Fibroblast of villous mesenchyme (primary cell): ENCODE measurements at places on chromosomes 11 and 22. TPM values are rescaled to one million over a fixed set of nuclear protein-coding genes. Genes with fewer than 3 reads are reported as not detected.

DNA sequence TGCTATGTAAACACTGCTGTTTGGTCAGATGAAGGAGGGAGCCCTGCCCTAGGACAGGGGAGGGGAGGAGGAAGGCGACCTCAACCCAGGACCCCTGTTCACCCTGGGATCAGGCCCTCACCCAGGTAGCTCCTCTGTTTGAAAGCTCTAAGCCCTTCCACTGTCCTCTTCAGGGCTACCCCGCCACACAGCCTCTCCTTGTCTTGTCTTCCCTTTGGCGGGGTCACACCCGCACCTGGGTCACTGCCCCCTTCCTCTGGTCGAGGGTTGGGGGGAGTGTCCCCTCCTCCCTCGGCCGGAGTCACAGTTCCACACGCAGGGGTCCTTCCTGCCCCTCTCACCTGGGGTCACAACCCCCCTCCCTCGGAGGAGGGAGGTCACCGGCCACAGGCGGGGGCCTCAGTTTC lies 463 bp upstream of the PTPMT1 start:
- no peak for DNase-seq

DNA sequence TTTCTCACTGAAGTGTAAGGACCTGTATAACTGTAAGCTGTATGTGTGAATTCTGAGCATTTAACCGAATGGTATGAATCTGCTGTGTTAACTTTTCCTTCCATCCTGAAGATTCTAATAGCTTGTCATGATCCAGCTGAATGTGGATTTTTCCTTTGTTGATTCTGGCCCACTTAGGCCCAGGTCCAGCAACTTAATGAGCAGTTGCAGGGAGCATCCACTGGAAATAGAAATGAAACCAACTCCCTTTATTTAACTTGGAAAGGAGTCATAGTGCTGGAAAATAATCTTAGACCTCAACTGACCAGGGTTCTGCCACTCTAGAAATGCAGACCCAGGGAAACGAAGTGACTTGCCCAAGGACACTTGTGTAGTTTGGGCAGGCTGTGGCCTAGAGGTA lies 142.3 kb upstream of the MTNR1B start:
- DNase-seq = no peak

- no peak for DNase-seq
Measured at GRCh38 chr11:104727095-104727494, 171.2 kb downstream of the CASP12 start.

- no peak for DNase-seq
Measured at GRCh38 chr22:25650833-25651232, 86.4 kb downstream of the GRK3 start.

DNA sequence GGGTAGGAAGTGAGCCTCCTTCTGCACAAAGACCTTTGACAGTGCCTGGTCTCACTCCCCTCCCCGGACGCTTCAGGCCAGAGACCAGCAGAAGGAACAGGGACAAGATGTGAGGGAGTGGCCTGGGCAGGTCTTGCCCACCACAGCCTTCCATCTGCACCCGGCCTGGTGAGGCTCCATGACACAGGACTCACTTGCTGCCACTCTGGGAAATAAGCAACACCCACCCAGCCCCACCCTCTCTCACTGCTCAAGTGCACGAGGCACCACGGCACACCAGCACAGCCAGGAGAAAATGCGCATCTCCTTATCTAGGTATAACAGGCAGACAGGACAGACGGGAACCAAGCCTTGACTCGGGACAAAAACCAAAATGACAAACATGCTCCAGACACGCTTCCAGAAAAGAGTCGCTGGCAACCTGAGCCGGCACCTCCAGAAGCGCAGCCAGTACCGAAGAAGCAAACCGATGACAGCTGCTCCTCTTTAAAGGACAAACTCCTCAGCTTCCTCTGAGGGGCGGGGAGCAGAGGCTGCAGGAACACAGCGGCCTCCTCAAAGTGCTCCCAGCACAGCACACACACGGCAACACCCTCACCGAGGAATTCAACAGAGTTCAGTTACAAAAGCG lies 41.7 kb downstream of the BRD1 start:
- DNase-seq = no peak

GRCh38 chr11:74035264-74035663 lies 26.4 kb upstream of the UCP3 start:
- DNase-seq = no peak

CCDC87 gene
- total RNA-seq = 0.43 and 0.64 TPM in 2 replicates

PGA5 gene
- total RNA-seq = not detected in 2 replicates

DNA sequence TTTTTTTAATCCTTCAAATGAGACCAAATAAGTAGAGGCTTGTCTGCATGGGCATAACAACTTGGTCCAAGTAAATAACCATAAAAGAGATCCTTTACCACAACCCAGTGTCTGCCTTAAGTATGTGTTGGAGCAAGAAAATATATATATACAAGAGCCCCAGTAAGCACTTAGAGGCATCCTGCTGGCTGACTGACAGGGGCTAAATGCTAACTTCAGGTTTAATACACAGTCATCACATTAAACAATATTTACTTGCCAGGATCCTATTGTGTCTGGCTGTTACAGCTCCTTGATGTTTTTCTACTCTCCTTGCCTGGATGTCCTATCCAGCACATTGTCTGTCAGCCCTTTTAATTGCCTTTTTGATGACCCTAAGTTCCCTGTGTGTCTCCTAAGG lies 37.5 kb upstream of the MMP20 start:
- DNase-seq = no peak

C11orf24 gene
- total RNA-seq = 50.1 and 64.4 TPM in 2 replicates
